Hepatic stellate cell (primary cell): ENCODE measurements at places on chromosomes 3 and 15.

DNA sequence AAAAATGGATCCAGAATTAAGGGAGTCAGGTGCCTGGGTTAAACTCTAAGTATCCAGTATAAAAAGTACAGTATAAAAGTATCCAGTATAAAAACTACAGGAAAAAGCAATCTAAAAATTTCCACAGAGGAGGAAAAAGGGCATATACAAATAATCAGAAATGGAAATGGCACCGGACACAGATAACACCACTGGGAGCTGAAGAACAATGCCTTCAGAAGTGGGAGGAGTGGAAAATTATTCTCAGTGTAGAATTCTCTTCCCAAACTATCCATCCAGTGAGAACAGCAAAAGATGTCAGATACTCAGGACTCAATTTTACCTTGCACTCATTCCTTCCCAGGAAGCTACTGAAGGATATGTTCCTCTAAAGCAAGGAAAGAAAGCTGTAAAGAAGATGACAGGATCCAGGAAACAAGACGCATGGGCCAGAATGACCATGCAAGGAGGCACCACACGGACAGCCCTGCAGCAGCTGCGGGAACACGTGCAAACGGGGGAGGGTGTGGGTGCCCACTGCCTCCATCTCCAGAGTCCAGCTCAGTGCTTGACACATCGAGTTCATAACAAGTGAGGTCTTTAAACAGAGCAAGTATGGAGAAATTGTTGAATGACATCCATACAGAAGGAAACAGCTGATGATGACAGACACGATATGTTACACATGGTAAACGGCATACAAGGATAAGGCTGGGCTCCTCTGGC, 68.5 kb downstream of the CHSY1 start:
- no peak for DNase-seq

- no peak for DNase-seq
These were observed 14.1 kb downstream of the GATM start for GRCh38 chr15:45364271-45364670.

DNA sequence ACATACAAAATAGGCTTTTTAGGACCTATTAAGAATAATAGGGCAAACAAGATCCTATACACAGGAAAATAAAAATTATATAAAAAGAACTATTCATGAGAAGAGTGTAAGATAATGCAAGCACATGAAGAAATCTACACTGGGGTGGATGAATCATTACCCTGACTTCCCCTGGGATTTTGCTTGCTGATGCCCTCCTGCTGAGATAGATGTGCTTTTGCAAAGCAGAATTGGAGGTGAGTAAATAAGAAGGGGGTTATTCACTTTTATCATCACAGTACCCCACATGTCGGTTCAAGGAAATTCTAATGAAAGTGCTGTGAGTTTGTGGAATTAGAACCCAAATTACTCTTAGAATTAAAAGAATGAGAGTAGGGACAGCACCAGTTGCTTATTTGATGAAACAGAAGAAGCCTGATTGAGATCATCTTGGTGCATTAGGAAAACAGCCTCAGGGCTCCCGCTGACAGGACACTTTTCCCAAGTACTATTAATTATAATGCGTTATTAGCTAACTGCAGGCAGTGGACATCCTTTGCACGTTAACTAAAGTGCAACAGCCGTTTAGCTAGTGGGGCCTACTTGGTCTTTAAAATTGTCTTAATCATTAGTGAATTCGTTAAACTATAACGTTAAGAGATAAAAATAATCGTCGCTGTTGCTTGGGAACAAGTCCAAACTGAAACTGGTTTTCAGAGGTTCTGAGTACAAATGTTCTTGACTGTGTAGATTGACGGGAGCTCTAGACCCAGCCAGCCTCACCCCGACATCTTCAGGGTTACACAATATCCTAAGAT, 48.4 kb downstream of the SLC2A2 start:
- no peak for DNase-seq

DNA sequence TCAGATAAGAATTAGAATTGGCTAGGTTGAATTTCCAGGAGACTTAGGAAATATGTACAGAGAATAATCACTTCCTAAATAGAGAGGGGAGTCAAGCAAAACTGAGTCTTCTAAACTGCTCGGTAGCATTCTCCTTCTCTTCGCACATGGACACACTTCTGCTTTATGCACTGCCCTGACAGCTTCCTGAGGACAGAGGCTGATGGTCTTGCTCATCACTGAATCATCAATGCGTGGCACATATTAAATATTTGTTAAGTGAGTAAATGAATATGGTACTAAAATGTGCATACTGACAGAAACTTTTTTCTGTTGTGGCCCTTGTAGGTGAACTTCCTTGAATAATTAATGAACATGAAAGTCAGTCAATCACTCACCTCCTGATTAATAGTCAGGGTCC, 315.5 kb downstream of the FHIT start:
- DNase-seq = peak; percentile 22

- no peak for DNase-seq
These were observed 295.0 kb upstream of the MDFIC2 start for GRCh38 chr3:70607469-70607868.

GRCh38 chr3:9420850-9421549, 23.6 kb downstream of the SETD5 start:
- DNase-seq = no peak

DNA sequence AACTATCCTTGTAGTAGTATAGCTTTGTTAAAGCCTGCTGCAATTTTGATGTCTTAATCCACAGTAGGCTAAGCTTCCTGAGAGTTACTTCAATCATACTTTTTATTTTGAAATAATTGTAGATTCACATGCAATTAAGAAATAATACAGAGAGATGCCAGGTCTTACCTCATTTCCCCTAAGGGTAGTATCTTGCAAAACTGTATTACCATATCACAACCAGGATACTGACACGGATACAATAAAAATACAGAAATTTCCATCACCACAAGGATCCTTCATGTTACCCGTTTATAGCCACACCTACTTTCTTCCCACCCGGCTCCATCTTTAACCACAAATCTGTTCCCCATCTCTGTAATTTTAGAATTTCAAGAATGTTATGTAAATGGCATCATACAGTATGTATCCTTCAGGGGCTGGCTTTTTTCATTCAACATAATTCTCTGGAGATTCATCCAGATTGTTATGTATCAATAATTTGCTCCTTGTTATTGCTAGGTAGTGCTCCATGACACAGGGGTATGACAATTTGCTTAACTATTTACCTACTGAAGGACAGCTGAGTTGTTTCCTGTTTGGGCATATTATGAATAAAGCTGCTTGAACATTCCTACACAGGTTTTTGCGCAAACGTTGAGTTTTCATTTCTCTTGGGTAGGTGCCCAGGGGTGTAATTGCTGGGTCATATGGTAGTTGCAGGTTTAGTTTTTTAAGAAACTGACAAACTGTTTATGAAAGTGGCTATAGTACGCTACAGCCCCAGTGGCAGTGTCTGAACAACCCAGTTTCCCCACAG, 21.6 kb downstream of the BDH1 start:
- no peak for DNase-seq

DNA sequence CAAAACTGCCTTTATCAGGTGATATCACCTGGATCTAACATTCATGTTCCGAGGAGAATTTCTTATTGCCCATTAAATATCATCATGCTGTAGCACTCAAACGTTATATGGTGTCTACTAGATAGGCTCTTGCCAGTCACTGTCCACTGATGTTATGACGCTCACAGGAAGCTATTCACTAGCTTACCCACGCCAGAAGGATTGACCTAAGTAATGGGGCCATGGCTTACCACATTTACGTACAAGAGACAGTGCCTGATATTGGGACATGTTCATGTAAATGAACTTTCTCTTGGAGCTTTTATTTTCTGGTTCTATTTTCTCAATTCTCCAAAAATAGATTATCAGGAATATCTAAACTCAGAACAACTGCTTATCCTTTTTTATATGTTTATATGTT, 91.7 kb upstream of the NAALADL2 start:
- DNase-seq = no peak

- peak; percentile 14 for DNase-seq
These were observed 231.0 kb upstream of the RASGRP1 start for GRCh38 chr15:38795471-38796245.

GRCh38 chr3:50655009-50655830, 19.5 kb upstream of the DOCK3 start:
- no peak for DNase-seq

DNA sequence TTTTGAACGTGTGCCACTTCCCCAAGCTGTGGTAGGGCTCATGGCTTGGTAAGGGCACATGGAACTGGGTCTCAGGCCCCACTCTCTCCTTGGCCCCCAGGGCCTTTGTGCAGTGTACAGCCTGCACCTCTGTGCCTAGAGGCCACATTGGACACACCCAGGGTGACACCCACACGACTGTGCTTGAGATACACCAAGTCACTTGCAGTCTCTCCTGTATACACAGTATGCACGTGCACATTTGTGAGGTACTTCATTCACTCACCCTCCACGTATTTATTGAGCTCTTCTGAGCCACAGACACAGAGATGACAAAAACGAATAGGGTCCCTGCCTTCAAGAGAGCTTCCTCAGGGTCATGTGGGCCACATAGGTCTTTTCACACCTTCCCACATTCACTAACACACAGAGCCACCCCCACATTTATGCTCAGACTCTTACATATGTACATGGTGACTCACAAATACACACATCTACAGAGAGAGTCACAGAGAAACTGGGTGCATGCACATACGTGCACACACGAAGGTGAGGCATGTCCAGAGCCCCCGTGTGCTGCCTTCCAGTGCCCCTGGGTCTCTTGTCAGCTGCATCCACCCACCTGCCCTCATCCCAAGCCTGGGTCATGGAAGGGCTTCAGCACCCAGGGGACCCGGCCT, 9.8 kb upstream of the TMEM115 start:
- DNase-seq = no peak

GRCh38 chr15:74303741-74304309, 63.6 kb downstream of the CYP11A1 start:
- no peak for DNase-seq

DNA sequence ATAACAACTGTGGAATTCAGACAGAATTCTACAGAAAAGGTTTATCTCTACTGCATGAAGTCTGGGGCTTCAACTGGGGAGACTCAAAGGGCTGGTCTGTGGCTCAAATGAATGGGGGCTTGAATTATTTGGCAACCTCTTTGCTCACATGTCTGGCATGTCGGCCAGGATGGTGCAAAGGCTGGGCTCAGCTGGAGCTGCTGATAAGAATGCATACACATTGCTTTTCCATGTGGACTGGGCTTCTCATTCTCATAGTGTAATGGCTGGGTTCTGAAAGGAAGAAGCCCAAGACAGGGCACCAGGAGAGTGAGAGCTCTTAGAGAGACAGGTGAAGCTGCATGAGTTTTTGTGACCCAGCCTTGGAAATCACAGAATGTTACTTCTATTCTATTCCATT, 194.3 kb upstream of the SGO1 start:
- DNase-seq = no peak

GRCh38 chr3:29755416-29755815, 474.5 kb downstream of the RBMS3 start:
- no peak for DNase-seq

- no peak for DNase-seq
These were observed 806.2 kb downstream of the NTRK3 start for GRCh38 chr15:87450314-87450713.

DNA sequence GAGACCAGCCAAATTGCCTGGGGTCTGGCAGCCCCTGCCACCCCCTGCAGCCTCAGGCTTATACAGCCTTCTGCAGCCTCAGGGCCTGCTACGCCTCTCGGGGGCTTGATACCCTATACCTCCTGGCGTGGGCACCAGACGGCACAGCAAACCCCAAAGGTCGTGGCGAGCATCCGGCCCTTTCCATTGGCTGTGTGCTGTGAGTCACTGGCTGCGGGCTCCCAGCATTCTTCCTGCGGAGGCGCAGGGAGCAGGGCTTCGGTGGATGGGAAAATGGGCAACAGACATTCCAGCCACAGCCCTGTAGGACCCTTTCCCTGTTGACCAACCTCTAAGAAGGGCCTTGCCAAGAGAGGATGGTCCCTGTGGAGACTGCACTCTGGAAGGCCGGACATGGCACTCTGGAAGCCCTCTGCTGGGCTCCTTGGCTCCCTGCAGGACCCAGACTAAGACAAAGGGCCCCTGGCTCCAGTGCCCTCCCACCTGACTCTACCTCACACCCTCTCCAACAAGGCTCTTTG, 59.6 kb downstream of the ITGA11 start:
- DNase-seq = no peak

DNA sequence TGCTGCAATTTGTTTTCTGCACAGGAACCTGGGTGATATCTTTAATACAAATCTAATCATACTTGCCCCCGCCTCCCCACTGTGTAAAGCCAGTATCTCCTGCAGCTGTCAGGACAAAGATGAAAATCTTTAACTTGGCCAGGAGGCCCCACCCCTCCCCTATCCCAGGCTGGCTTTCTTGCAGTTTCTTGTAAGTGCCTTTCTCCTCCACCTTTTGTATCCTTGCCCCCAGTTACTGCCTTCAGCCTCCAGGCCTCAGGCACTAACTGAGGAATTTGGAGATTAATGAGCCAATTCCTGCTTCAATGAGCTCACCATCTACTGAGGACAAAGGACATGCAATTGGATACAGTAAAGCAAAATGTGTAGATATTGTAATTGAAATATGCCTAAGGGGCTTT, 6.5 kb downstream of the GCSAM start:
- no peak for DNase-seq

GRCh38 chr3:123194552-123194951, 7.2 kb upstream of the SEC22A start:
- DNase-seq = peak; percentile 9

GRCh38 chr3:65596029-65596300, 442.8 kb downstream of the MAGI1 start:
- DNase-seq = no peak

DNA sequence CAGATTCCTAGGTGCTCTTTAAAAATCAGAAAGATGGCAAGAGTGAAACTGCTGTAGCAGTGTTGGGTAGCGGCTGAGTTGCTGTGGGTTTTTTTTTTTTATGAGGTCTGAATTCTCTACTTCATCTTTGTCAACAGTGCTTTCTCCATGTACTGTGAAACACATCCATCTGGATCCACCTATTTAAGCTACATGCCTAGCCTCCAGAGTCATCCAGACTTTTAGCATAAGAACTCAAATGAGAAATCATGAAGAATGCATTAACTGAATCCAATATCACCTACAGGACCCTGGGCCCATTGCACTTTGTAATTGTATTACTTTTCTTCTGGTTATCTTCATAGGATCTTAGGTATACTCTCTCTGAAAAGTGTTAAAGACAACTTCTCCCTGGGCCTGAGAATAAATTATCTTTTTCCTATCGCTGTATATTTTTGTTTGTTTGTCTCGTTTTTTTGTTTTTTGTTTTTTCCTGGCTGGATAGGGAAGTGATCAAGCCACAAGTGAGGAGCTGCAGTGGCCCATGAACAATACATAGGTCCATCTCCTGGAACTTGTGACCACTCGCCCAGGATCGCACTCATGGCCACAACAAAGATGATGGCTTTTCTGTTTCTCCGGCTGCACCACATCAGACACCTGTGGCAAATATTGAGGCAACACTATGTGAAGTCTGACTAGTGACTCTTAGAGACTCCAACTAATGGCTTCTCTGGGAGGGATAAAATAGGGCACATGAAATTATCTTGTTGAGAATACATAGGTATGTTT, 609.9 kb upstream of the AGTR1 start:
- no peak for DNase-seq

GRCh38 chr3:170360916-170361315, 3.4 kb downstream of the SKIL start:
- no peak for DNase-seq

GRCh38 chr3:116601206-116601605, 108.4 kb upstream of the TUSC7 start:
- DNase-seq = no peak
